ENCODE measurements at places on chromosomes 5 and 9. TPM values are rescaled to one million over a fixed set of nuclear protein-coding genes. Genes with fewer than 3 reads are reported as not detected.

- no peak for DNase-seq
Observed at GRCh38 chr5:148454576-148454975, 70.8 kb downstream of the FBXO38 start.

- no peak for DNase-seq
Observed at GRCh38 chr9:5516453-5517220, 6.3 kb downstream of the PDCD1LG2 start.

DNA sequence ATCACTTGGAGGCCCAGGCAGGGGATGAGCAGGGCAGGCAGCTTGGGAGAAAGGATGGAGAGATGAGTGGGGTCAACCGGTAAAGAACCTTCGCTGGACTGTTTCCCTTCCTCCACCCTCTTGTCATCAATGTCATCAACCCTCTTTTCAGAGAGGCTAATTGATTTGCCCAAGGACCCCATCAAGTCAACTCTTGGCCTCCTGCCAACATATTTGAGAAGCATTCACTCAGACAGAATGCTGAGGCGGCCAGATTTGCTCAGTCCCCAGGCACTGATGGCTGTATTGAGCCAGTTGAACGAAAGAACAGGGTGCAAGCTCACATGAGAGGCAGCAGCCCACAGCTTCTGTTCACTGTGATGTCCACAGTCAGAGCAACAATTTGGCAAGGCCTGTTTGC is 193.5 kb downstream of the RFK start:
- DNase-seq: no peak

Gene CTSV
- 0.32 TPM for total RNA-seq

Gene FSTL4
- under 0.01 TPM for total RNA-seq

GRCh38 chr9:32344551-32345182 is 39.8 kb upstream of the ACO1 start:
- peak; percentile 23 for DNase-seq

Gene ADAMTS13
- total RNA-seq: 1.3 TPM

DNA sequence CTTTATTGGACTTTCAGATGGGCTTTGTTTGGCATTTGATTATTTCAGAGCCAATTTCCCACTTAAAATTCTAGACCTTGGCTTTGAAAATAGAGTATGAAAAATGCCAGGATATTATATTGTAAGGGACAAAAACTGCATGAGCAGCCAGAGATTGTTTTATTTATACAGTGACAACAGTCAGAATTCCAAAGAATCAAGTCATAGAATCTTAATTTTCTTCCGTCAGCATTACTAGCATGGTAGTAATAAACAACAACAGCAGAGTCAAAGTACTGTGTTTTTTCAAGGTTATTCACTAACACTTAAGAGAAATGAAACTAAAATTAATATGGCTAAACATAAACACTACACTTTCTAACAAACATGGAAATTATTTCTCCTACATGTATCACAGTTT is 52.2 kb downstream of the MLLT3 start:
- peak; percentile 66 for DNase-seq

DNA sequence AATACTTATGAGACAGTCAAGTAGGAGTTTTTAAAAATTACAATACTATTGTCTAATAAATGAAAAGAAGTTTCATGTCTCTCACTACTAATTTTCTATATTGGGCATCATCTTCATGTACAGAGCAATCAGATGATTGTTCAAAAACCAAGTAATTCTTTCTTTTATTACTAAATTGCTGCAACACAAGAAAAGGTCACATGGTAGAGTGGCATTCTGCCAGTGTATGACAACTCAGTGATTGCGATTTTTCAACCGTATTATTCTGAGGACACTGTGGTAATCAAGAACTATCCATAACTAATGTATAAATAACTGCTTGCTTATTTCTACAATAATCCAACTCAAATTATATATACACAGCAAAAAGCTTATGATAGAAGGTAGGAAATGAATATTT is 96.7 kb upstream of the GRHPR start:
- DNase-seq: no peak

DNA sequence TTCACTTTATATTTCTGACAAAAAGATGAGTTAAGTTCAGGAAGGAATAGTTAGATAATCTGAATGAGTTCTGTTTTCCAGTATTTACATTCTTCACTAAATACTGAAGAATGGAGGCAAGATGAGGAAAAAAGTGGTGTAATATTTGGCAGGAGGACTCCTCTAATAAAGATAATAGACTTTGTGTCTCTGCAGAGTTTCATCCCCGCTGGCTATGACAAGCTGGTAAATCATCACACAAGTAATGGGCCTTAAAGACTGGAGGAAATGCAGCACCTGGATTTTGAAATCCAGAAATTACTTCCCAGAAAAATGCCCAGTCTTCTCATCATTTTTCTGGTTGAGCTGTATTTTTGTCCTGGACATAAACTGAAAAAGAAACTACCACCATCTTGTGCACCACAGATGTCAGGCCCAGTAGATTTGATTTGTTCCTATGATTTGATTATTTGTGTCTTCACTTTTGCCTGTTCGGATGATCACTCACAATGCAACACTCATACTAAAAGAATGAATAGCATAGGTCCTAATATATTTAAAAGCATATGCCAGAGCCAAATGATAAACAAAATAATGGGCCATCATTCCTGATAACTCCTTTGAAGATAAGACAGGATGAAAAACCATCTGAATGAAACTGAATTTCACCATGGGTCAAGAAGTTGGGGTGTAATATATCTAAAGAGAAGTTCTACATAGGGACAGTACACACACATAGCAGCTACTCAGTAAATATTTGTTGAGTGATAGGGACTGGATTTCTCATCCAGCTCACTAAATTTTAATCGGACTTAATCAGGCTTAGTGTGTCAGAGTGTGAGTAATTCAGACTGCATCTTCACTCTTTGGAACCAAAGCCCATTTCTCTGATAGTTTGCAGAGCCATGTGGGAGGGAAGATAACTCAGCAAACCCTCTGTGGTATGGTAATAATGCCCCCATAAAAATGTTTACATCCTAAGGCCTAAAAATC is 200.5 kb downstream of the HINT1 start:
- DNase-seq: peak; percentile 43

DNA sequence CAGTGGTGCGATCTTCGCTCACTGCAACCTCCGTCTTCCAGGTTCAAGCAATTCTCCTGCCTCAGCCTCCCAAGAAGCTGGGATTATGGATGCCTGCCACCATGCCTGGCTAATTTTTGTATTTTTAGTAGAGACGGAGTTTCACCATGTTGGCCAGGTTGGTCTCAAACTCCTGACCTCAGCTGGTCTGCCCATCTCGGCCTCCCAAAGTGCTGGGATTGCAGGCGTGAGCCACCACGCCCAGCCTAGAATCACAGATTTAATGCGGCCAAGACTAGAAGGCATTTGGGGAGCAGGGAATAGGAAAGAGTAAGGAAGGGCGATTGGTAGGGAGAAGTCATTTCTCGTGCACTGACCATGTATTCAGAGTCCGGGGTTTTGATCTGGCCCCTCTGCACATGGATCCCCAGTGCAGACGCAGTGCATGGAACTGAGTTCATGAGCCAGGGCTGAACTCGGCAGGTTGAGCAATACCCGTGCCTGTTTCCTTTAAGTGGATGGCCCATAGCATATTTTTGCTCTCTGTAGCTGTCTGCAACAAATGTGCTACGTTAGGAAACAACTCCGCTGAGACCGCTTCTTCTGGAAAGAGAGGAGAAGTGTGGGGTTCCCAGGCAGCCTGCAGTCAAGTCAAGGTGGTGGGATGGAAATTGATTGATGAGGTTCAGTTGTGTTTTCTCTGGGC is 3.4 kb upstream of the HMCN2 start:
- DNase-seq: peak; percentile 56

GRCh38 chr5:148484651-148485050 is 100.9 kb downstream of the FBXO38 start:
- DNase-seq: no peak

GRCh38 chr5:107376546-107377276 is 294.0 kb downstream of the EFNA5 start:
- peak; percentile 23 for DNase-seq

- DNase-seq: no peak
Observed at GRCh38 chr9:7286101-7286500, 513.5 kb downstream of the DMAC1 start.

Gene IFNK
- not detected for total RNA-seq

- no peak for DNase-seq
Observed at GRCh38 chr9:87089929-87090328, 142.6 kb upstream of the GAS1 start.

GRCh38 chr9:13266167-13266566 is 13.3 kb downstream of the MPDZ start:
- DNase-seq: peak; percentile 70

GRCh38 chr9:21210311-21210710 is 3.4 kb upstream of the IFNA10 start:
- DNase-seq: no peak

Gene MPDZ
- total RNA-seq: 46.4 TPM

- no peak for DNase-seq
Observed at GRCh38 chr9:36486933-36487481, 85.7 kb upstream of the MELK start.

Gene TAS2R1
- 0.32 TPM for total RNA-seq

DNA sequence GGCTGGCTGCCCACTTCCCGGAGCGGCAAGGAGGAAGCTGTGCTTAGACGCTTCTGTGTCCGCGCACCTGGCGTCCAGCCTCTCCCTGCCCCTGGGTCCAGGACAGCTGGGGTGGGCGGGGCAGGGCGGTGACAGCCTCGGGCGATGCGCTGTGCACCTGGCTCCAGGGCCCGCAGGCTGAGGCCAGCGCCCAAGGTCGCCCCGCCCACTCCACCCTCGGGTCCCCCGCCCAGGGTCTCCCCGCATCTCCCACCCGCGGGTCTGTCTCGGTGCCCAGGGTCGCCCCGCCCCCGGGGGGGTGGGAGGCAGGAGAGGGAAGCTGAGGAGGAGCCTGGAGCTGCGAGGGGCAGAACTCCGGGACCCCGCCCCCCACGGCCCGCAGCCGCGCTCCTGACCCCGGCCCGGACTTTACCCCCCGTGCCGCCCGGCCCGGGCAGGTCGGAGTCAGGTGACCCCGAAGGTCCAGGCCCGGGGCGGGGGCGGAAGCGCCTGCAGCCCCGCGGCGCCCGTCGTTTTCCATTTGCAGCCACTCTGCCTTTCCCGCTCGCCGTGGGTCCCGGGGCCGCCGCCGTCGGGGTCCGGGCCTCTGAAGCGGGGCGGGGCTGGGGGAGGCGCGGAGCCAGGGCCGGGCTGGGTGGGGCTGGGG is at the start of gene ENTPD8:
ENTPD8 (minus strand) TSS at position 69 of the 646 bp plus-strand sequence. CDS start 3,072 bp downstream, outside the sequence.
- no peak for DNase-seq

DNA sequence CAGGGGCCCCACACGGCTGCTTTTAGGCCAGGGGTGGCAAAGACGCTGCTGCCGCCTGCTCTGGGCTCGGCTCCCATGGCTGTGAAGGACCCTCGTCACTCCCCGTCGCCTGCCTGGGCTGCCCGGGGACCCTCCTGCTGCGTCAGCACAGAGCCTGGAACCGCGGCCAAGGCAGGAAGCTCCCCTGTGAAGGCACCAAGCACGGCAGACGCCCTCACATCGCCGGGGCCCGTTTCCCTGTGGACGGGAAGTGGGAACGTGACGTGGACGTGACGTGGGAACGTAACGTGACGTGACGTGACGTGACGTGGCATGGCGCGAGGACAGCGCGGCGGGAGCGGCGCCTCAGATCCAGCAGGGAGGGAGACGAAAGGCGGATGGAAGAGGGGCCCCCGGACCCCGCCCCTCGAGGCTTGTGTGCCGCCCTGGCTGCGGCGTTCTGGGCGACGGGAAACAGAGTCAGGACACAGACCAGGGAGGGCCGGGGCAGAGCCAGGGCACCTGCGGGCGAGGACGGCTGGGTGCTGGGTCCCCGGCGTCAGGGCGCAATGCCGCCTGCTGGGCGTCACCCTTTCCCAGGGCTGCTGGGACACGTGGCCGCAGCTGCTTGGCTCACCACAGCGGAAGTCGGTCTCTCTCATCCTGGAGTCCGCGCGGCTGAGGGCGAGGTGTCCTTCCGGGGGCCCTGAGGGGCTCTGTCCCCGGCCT is 53.1 kb downstream of the MRPL36 start:
- no peak for DNase-seq

GRCh38 chr5:89396278-89396954 is 513.4 kb upstream of the MEF2C start:
- DNase-seq: peak; percentile 46

- DNase-seq: peak; percentile 38
Observed at GRCh38 chr9:16257604-16258003, 612.9 kb downstream of the BNC2 start.

DNA sequence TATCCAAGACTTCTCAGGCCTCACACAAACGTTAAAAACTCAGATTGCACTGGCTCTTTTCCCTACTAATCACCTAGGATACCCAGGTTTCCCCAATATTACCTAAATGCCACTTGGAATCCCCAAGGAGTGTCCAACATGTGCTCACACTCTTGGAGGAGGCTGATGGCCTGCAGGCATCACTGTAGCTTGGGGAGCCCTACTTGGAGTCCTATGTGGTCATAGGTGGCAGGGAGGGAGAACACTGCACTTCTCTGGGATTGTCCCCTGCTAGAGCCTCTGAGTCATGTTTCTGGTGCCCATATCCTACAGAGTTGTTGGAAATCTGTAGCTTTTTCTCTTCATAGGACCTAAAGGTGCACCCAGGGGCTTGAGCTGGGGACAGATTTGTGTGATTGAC is 433.7 kb downstream of the ARHGEF28 start:
- no peak for DNase-seq

DNA sequence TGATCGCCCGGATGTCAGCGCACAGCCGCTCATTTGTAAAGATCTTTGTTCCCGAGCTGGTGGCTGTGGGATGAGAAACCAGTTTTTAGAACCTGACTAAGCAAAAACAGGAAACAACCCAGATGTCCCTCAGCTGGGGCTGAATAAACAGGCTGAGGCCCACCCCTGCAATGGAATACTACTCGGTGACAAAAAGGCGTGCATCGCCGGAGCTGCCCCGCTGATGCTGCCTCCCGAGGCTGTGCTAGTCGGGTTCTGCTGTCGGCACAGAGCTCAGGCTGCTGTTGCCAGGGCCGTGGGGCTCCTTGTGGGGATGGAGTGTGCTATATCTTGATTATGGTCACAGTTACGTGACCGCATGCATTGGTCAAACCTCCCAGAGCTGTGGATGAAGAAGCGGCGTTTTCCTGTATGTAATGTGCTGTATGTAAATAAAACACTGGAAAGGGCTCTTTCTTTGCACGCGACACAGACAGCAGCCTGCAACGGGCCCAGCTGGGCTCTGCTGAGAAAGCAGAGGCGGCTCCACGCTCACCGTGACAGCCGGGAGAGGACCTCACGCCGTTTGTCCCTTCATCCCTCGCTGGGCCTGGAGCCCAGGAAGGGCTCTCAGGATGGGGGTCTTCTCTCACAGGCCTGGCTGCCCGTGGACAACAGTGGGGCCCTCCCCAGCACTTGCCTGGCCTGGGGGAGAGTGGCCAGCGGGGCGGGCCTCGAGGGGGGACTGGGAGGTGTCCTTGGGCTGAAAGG is 51.5 kb upstream of the RNU6ATAC start:
- DNase-seq: peak; percentile 87

Gene KIAA1958
- total RNA-seq: 1.7 TPM

GRCh38 chr5:58501778-58502417 is 10.7 kb downstream of the GAPT start:
- DNase-seq: no peak

Data from fibroblast of villous mesenchyme (primary cell).